Pancreas (tissue), 10 donors: ENCODE measurements at places on chromosomes 7 and 10. TPM values are rescaled to one million over a fixed set of nuclear protein-coding genes. Genes with fewer than 3 reads are reported as not detected.

DNA sequence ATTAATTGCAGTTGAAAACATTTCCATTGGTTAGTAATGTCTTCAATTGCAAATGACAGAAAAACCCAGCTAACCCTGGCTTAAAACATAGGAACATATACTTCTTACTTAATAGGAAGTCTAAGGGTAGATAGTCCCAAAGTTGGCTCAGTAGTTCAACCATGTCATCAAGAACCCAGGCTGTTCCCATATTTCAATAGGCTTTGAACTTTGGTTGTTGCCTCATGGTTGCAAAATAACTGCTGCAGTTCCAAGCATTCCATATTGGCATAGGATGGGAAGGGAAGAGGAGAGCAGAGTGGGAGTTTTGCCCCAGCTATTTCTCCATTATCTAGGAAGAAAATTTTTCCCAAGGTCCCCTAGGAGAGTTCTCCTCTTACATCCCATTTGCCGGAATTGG, 81.4 kb upstream of the EEPD1 start:
- DNase-seq = no peak

GRCh38 chr10:107442035-107442505, 277.6 kb upstream of the SORCS1 start:
- no peak for DNase-seq

GRCh38 chr7:23261843-23262452, 15.4 kb downstream of the GPNMB start:
- DNase-seq = peak; percentile 64

GRCh38 chr7:112414855-112415490, 35.3 kb upstream of the IFRD1 start:
- DNase-seq = no peak

GRCh38 chr10:5654218-5654755, 12.1 kb downstream of the ASB13 start:
- no peak for DNase-seq

DNA sequence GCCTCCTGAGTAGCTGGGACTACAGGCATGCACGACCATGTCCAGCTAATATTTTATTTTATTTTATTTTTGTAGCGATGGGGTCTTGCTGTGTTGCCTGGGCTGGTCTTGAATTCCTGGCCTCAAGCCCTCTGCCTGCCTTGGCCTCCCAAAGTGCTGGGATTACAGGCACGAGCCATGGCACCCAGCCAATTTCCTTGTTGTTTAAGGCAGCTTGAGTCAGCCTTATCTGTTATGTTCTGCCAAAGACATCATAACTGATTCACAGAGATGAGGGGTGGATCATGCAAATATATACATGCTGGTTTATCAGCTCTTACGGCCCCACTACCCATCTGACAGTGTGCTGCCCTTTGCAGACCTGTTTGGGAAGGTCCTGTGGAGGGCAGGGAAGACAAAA, 826.7 kb downstream of the TYW1 start:
- peak; percentile 43 for DNase-seq

GRCh38 chr7:131090886-131091692, 236.6 kb upstream of the MKLN1 start:
- DNase-seq = no peak

DNA sequence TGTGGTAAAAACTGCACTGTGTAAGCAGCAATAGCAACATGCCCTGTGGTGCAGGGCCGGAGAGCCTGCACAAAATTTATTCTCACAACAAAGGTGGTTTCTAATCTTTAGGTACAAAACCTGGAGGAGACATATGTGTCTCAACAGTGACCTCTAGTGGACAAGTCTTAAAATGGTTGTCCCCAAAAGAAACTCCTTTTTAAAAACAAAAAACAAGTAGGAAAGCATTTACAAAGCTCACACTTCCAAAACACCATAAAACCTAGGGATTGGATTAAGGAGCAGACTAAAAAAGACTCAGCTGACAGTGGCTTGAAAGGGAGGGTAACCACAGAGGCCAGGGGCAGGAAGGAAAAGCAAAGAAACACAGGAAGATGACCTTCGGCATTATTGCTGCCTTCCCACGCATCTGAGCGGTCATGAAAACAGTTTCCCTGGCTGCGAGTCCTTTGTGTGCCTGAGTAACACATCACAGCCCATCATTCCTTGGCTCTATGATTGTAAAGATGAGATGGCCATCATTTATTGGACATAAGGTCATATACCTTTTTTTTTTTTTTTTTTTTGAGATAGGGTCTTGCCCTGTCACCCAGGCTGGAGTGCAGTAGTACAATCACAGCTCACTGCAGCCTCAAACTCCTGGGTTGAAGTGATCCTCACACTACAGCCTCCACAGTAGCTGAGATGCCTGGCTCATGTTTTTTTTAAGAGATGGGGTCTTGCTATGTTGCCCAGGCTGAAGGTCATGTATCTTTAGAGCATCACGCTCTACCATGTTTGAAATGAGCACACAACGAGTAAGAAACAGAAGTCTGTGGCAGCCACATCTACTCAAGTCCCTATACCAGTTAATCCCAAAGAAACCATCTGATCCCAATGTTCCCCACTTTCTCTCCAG, 39.5 kb downstream of the RSU1 start:
- no peak for DNase-seq

GRCh38 chr7:17991866-17992648, 35.6 kb downstream of the PRPS1L1 start:
- DNase-seq = no peak

DNA sequence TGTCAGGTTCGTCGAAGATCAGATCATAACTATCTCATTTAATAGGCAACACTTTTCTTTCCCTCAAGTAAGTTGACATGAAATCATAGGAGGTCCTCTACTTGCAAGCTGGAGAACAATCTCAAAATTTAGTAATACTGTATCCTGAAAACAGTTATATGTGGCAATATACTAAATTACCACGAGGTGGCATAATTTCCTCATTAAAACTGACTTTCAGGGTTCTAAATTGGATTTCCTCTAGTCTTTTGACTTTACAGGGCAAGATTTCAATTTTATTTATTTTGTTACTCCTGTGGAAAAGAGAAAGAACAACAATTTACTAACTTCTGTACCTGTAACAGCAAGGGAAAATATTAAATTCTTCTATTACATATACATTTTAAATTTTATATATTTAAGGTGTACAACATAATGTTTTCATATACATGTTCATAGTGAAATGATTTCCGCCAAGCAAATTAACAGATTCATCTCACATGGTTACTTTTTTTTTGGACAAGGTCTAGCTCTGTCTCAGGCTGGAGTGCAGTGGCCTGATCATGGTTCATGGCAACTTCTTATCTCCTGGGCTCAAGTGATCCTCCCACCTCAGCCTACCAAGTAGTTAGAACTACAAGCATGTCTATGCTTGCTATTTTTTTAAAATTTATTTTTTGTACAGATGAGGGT, 53.4 kb upstream of the CYP2C18 start:
- no peak for DNase-seq

- DNase-seq = no peak
These were observed 102.1 kb downstream of the OSBPL3 start for GRCh38 chr7:24877790-24878311.

GRCh38 chr7:873367-874002, 2.9 kb upstream of the GET4 start:
- peak; percentile 84 for DNase-seq

GRCh38 chr10:86255405-86256251, 111.0 kb downstream of the GRID1 start:
- no peak for DNase-seq

GRCh38 chr7:41787651-41788350, 84.9 kb upstream of the INHBA start:
- no peak for DNase-seq

DNA sequence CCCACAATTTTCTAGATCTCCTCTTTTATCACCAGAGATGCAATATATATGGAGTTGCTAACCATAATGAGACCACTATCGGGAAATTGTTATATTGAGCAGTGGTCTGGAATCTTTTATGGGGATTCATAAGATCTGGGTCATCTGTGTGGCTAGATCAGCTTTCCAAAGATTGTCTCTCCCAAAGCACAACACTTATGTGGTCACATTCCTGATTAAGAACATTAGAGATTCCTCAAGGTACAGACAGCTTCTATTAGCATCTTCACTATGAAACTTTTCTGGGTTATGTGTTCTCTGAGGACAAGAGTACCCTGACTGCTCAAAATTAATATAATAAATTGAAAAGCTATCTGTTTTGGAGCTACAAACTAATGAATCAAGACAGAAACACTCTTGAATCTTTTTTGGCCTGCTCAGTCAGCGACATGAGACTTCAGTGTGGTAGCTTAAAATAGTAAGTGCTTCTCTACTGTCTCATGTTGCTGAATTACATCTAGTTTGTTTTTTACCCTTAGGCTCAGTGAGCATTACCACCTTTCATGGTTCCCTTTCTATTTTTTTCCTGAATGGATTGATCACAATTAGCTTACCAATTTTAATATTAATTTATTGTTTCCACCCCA, 42.6 kb upstream of the STRIP2 start:
- no peak for DNase-seq

- DNase-seq = no peak
These were observed 47.3 kb upstream of the PCBD1 start for GRCh38 chr10:70935631-70936030.

GRCh38 chr7:8613191-8613590, 179.8 kb downstream of the NXPH1 start:
- DNase-seq = no peak

DNA sequence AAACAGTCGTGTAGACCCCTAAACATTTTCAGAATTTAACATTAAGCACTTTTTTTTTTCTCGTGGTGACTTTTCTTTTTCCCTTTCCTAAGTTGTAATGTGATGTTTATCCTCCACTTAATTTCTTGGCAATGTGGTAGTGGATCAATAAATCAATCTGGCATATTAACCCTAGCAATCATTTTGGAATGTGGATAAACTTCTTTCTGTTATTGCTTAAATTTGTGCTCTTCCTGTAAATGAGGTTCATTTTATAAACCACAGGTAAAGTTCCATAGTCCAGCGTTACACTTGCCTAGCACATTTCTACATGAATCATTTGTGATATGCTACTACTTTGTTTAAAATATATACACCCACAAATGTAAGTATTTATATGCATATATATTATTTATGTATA, 247.4 kb upstream of the ETV1 start:
- no peak for DNase-seq

GRCh38 chr7:114919587-114919986, 2.3 kb upstream of the MDFIC start:
- no peak for DNase-seq

DNA sequence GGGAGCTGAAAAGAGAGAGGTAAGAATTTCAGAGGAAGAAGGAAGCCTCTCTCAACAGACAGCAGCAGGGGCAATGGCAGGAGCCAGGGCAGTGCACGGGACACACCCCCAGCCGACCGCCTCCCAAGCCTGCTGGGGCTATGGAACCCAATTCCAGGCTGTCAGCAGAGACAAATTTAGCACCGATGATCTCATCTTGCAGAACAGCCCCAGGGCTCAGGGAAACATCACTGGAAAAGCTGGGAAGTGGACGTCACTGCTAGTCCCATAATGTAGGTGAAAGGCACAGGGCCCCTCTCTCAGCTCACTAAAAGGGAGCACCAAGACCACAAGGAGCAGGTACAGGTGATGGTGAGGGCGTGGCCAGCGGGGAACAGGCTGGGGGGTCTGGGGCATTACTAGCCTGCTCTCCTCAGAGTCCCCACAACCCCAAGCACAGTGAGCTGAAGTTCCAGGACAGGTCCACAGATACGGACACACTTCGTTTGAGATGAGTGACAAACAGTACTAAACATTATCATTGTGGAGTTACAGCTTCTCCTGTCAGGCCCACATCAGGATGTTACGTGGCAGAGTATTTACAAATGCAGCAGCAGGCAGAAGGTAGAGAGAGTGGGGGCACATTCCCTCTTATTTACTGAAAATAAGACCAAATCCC, 103.7 kb downstream of the PLXNA4 start:
- DNase-seq = no peak

DNA sequence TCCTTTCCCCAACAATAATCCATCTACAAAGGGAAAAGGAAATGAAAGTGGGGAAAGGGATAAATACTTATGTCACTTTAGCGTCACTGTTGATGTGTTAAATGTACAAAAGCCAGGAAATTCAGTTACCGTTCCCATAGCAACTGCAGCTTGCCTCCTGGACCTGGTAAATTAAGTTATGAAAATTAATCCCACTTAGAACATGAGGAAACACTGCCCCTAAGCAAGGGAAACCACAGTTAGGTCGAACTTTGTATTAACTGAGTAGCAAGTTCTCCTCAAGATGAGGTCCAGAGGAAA, 338.2 kb upstream of the AOAH start:
- no peak for DNase-seq

GRCh38 chr10:90032519-90032918, 331.1 kb downstream of the KIF20B start:
- DNase-seq = no peak

- no peak for DNase-seq
These were observed 236.1 kb downstream of the ELMO1 start for GRCh38 chr7:37212556-37212955.

DNA sequence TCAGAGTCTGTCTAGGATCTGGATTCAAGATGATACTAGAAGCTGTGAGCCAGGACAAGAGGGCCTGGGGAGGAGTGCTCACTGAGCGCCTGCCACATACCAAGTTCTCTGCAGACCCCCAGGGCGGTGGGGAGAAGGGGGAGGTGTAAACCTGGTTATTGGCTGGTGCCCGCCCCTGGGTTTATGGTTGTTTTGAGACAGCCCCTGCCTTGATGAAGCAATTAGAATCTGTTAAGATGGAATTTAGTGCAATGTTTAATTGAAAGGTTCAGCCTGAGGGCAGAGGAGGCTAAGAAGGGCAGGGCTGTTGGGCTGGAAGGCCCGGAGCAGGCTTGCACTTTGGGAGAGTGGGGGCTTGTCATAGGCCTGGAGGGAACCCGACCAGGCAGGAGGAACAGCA, 42.7 kb downstream of the PRF1 start:
- no peak for DNase-seq

- DNase-seq = peak; percentile 42
These were observed 1.6 kb downstream of the GLUD1 start for GRCh38 chr10:87092861-87093631.

GRCh38 chr10:79221110-79222051, 125.9 kb upstream of the PPIF start:
- DNase-seq = peak; percentile 91

- DNase-seq = no peak
These were observed 42.1 kb upstream of the ANAPC16 start for GRCh38 chr10:72173619-72174296.

Gene CALN1
- total RNA-seq = 1.6 TPM

Gene SPDYE1
- total RNA-seq = not detected

Gene ACADSB
- 18.2 TPM for total RNA-seq

Gene TMEM273
- 0.92 TPM for total RNA-seq

Gene OR2A42
- total RNA-seq = not detected

Gene ASZ1
- not detected for total RNA-seq

Gene SNX10
- 5.4 TPM for total RNA-seq

Gene FAM180A
- 0.49 TPM for total RNA-seq
